ENCODE measurements at places on chromosomes 3 and 15. TPM values are rescaled to one million over a fixed set of nuclear protein-coding genes. Genes with fewer than 3 reads are reported as not detected.
A peak's percentile ranks its signal among the peaks of the same experiment; 100 is the strongest.

VPS39 gene
- total RNA-seq, result 26.3 TPM

CPN2 gene
- 304 TPM for total RNA-seq

GOLGA8H gene
- not detected for total RNA-seq

MNS1 gene
- total RNA-seq, result 0.18 TPM

EFHB gene
- total RNA-seq, result not detected

SECISBP2L gene
- 21.0 TPM for total RNA-seq

CASR gene
- not detected for total RNA-seq

LXN gene
- total RNA-seq, result 2.0 TPM

TRPC1 gene
- total RNA-seq, result 0.42 TPM

OSTN gene
- not detected for total RNA-seq

BMF gene
- total RNA-seq, result 7.3 TPM

- DNase-seq, result no peak
Observed at GRCh38 chr15:78341057-78341987, 1.2 kb downstream of the CRABP1 start.

- no peak for DNase-seq
Observed at GRCh38 chr3:48739617-48739954, 22.6 kb upstream of the IP6K2 start.

DNA sequence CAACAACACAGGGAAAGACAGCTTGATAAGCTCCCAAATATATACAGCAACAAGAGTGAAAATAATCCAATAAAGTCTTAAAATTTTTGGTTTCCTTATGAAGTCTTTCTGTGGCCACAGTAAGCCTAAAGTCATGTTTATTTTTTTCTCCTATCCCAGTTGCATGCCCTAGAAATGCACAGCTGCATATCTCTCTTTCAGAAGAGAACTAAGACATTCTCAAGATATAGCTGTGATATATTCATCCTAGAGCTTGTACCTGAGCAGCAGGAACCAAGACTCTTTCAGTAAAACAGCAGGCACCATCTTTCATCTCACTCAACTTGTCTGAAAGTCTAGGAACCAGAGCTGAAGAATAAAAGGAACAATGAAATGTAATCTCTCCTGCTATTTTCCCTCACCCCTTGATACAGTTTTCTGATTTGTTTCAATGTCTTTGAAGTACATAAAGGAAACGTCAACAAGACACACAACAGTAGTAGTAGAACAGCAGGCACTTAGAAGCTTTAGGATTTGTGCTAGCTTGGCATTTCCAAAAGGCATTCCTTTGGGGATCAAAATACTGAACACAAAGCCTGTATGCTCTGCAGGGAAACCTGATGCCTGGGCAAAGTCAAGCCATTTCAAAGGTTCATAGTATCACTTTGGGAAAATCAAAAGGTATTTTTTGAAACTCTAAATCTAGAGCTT, 536.8 kb downstream of the PYDC2 start:
- DNase-seq, result no peak

GRCh38 chr3:97956051-97956450, 16.2 kb downstream of the RIOX2 start:
- DNase-seq, result no peak

- DNase-seq, result no peak
Observed at GRCh38 chr3:40268802-40269524, 40.5 kb upstream of the EIF1B start.

DNA sequence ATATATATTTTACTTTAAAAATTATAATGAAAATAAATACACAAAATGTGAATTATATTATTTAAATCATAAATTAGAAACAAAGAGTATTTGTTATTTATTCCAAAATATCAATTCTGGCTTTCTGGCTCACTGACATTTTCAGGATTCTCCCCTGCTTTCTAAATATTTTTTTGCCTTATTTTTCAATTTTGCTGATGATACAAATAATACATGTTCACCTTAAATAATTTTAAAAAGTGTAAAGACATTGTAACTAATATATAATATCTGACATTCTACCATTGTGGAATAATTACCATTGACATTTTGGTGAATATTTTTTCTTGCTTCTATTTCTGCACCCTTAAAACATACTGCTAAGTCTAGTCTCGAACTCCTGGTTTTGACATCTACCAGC, 325.9 kb upstream of the CBLB start:
- DNase-seq, result no peak

DNA sequence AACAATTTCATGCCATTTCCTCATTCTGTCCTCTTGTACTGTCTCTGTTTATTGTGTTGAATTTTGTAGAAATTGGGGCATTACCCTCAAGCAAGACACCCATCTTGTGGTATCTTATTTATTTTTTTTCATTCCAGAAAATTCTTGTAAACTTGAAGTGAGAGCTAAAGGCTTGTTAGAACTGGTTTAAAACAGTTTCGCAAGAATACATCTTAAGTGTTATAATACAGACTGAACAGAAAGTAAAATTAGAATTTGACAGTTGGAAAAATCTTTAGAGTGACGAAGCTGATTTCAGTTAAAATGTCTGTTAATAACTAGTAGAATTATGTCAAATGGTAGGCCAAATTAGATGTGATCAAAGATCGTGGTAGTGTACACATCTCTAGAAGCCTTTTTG, 26.9 kb downstream of the RNF13 start:
- no peak for DNase-seq

DNA sequence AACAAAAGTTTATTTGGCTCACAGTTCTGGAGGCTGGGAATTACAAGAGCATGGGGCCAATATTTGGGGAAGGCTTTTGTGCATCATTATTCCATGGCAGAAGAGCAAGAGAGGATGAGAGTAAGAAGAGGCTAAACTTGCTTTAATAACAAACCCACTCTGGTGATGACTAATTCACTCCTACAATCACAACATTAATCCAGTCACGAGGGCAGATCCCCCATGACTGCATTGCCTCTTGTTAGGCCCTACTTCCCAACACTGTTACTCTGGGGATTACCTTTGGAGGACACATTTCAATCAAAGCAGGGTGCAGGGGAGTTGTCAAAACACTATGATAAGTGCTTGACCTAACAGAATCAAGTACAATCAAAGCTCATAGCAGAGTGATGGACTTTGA, 181.7 kb downstream of the BBX start:
- no peak for DNase-seq

- no peak for DNase-seq
Observed at GRCh38 chr3:38636464-38636863, 13.0 kb downstream of the SCN5A start.

GRCh38 chr15:39530480-39531342, 50.2 kb upstream of the THBS1 start:
- DNase-seq, result no peak

DNA sequence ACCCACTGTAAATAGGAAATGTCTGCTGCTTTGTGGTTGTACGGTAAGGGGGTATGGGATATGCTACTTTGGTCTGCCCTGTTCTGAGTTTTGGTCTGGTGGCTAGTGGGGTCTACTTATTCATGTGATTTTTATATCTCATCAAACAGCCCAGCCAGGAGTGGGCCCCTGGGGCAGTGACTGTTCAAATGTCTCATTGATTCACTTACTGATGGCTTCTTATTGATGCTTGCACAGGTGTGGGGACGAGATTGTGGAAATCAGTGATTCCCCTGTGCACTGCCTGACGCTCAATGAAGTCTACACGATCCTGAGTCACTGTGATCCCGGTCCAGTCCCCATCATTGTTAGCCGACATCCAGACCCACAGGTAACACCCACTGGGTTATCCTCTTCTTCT, 38.5 kb downstream of the STARD5 start:
- DNase-seq, result no peak

- no peak for DNase-seq
Observed at GRCh38 chr15:46344915-46345314, 710.1 kb downstream of the SQOR start.

GRCh38 chr15:52731732-52732470, 52.7 kb upstream of the ATOSA start:
- no peak for DNase-seq

DNA sequence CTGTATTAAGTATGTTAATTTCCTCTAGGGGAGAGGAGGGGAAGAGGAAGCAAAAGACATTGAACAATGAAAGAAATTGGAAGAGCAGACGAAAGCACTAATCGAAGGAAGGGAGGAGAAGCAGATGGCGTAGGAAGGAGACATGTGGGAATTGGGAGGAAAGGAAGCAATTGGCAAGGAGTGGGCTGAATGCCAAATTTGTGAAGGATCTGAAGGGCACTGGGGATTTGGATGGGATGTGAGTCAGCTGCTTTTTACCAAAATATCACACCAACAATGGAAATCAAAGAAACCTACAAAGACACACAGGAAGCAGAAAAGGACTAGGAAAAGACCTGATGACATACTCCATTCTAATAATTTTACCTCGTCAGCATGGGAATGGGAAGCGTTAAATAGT, 1029.8 kb downstream of the ROBO1 start:
- DNase-seq, result no peak

DNA sequence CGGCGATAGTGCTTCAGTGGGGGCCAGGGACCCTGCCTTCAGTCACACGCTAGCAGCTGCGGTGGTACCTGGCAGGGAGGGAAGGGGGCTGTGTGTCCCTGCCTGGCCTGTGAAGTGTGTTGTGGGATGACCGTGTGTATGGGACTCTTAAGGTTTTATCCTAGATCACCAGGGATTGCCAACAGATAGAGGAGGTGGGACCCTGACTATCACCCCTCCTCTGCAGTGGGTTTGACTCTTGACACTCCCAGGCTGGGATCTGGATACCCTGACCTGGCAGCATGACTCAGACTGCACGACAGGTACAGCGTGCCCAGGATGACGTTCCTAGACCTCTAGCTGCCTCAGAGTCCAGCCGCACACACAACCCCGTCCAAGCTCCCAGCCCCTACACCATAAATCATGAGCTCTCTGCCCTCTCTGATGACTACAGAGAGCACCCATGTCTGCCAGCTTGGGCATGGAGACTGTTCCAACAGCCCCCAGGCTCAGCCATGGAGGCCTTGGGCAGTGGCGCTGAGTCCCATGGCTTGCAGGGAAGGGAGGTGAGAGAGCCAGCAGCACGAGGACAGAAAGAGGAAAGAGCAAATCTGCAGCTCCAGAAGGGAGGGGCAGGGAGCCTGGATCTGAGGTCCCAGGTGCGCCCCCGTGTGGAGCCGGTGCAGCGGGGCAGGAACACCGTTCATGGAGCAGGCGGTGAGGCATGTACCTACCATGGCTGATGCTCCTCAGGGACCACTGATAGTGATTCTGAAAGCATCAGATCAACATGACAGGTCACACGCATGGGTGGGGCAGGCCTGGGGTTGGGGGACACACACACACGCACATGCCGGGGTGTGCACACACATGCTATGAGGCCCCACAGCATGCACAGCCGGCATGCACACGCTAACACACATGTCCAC, 71.0 kb downstream of the ADAMTS7 start:
- peak; percentile 74 for DNase-seq

GRCh38 chr3:14439501-14440167, 37.2 kb downstream of the SLC6A6 start:
- peak; percentile 75 for DNase-seq

- no peak for DNase-seq
Observed at GRCh38 chr3:106643684-106644161, 733.5 kb upstream of the CCDC54 start.

DNA sequence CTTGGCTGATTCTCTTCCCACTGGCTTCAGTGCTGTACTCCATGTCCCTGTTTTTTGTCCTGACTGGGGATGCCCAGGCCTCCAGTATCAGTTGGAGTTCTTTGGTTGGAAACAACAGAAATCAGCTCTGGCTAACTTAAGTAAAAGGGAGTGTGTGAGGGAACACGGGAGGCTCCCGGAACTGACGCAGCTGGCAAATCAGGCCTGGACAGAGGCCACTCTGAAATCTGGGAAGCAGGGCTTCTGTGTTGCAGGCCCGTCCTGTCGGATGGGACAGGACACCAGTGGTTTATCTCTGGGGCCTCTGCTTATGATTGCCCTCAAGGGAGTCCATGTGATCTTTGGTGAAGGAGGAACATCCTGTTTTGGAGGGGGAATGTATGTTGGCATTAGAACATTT, 124.3 kb downstream of the CHCHD6 start:
- no peak for DNase-seq

- DNase-seq, result no peak
Observed at GRCh38 chr3:56633602-56634535, 49.2 kb downstream of the TASOR start.

DNA sequence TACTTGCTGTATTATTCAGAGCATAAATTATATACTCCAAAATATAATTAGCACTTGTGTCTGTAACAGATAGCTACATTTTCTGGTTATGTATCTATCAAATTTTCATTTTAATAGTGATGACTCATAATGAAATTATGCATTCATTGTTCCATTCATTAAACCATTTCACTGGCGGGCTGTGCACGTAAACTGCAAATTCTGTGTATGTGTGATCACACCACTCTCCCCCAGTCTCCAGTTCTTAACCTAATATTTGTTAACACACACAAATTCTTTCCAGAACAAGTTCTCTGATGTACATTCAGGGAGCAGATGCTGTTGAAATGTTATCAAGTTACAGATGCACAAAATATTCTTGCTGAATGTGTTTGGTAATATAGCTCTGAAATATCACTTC, 3.8 kb upstream of the KCNMB2 start:
- DNase-seq, result no peak
